Stimulated activated naive CD4-positive, alpha-beta T cell (primary cell): ENCODE measurements at places on chromosomes 12 and 14.

DNA sequence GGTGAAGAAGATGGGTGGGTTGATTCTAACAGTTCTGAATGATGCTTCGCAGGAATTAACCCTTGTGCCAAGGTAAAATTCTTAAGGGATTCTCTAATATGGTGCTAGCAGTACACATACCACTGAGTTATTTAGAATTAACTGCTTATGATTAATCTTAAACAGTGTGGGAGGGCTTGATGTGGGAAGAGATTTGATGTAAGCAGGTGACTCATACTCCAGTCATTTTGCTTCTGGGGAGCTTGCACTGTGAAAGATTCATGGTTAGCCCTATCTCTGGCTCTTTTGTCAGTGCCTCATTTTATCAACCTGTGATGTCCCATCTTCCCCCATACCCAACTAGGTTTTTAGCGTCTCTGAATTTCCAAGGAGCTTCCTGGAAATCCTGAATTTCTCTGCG is 83.8 kb downstream of the NRXN3 start:
- DNase-seq: no peak

DNA sequence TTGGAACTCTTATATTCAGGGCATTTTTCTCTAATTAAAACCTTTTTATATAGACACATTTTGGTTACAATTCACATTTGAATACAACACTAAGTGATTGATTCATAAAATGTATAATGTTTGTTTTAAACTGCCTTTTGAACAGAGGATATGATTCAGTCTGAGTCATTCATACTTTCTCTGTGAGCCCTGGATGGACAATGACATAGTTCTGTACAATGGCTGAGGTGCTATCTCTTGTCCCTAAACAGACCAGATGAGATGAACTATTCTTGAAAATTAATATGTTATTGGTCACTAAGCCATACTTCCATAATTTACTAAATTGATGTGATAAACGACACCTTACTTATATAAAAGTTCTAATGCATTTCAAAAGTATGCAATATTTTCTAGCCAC is 199.7 kb upstream of the ATXN7L3B start:
- no peak for DNase-seq

DNA sequence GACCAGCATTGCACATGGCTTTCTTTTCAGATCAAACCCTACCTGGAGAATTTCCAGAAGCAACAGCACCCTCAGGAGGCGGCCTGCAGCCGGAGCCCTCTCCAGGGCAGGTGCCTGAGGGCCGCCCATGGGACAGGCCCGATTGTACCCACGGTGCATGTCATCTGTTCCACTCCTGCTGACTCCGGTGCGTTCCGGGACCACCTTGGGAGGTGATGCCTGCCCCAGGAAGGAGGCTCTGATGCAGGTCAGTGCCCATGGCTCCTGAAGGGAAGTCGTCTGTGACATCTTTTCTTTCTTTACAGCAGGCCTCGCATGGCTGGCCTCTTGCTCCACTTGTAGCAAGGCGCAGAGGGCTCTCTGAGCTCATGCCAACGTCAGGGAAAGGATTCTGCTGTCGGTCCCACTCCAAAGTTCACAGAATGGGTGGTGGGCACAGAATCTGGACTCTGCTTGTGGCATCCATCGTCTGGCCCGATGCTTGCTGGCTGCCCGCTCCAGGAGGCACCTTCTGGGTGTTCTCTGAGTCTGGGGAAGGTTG is 160.7 kb upstream of the RTL1 start:
- no peak for DNase-seq

GRCh38 chr12:95328708-95329107 is 111.1 kb downstream of the VEZT start:
- DNase-seq: no peak

DNA sequence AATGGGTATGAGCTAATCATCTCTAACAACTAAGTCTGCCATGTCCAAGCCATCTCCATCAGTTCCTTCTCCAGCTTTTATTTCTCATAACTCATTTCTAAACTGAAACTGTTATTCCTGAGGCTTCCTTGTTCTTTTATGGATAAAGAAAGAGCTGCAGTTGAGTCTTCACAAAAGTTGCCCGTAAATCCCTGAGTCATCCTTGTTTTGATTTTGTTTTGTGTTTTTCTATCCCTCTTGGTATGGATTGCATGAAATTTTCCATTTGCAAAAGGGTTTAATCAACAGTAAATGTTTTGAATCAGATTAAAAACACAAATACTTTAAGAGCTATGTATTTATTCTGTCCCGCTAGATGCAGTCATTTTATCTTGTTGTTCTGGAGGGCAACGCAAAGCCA is 290.6 kb downstream of the EGLN3 start:
- no peak for DNase-seq

- no peak for DNase-seq
Measured at GRCh38 chr12:2624543-2625288, 170.1 kb upstream of the FKBP4 start.

DNA sequence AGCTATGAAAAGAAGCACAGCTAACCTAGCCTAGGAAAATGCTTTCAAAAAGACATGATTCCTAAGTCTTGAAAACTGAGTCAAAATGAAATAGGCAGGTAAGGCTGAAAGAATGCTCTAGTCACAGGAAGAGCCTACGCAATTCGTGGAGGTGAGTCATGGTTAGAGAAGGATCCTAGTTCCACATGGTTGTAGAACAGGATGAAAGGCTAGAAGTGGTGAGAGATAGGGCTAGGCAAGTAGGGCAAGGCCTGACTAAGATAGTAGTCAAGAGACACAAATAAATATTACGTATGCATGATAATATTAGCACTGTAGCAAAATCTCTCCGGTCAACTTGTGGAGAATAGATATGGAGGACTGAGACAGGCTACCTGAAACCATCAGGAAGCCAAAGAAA is 47.2 kb downstream of the PLCZ1 start:
- DNase-seq: no peak

DNA sequence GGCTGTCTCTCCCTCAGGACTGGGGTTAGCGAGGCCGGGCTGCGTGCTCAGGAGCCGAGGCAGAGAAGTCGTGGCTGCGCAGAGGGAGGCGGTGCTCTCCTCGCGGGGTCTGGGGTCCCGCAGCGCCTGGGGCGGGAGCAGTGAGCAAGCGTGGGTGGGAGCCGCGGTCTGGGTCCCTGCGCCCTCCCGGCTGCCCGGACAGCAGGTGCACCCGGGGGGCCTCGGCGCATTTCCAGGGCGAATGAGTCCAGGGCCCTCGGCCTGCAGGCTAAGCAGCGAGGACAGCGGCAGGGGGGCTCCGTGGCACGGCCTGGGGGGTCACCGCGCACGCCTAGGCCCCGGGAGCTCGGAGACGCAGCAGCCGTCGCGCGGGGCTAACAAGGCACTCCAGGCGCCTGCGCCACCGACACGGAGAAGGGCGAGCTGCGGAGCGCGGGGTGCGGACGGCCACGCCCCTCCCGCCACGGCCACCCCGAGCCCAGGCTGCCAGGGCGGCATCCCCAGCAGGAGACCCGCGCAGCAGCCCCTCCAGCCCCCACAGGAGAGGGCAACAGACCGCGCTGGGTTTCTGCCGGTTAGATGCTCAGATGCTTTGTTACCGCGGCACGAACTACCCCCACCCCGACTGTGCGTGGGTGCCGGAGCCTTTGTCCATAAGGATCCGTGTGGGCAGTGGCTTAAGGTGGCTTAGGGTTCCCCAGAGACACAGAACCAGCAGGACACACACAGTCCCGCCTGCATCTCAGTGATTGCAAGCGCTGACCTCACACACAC is 117.7 kb upstream of the C14orf180 start:
- no peak for DNase-seq

GRCh38 chr12:111788178-111788654 is 21.5 kb downstream of the ALDH2 start:
- DNase-seq: no peak

- no peak for DNase-seq
Measured at GRCh38 chr14:99100497-99101270, 171.3 kb downstream of the BCL11B start.

DNA sequence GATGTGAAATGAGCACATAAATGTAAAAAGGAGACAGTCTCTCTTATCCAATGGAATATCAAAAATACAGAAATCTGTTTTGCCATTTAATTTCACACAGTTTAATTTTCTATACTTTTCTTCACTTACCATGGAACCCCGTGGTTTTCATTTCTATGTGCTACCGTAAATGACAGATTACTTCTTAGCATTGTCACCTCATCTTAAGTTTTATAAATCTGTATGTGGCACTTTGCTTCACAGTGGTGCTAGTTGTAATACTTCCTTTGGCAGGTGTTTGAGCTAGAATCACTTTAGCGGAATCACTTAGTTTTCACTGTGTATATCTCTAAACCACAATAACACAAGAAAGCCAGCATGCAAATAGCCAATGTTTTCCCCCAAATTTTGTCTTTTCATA is 781.9 kb upstream of the MGAT4C start:
- DNase-seq: no peak

GRCh38 chr12:115421350-115421749 is 737.4 kb upstream of the TBX3 start:
- no peak for DNase-seq

DNA sequence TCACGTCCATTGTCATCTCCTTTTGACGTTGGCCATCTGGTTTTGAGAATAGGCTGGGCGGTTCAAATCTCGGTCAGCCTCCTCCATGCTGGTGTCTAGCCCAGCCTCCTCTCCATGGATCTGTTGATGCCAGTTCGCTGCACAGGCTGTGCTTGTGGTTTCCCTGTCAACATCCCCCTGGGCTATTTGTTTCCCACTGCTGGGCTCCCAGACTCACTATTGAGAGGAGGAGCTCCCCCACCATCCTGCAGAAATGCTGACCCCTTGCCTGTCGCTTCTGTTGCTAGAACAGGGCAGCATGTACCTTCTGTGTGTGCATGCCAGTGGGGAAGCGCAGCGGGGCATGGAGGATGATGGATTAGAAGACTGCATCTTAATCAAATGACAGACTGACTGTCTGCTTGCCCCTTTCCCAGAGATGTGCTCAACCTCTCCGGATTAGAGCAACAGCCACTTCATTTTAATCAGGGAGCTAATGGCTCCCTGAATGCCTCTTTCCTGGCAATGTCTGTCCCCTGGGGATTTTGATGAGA is 170.5 kb downstream of the TSPAN9 start:
- DNase-seq: no peak

GRCh38 chr14:42045383-42045782 is 438.7 kb downstream of the LRFN5 start:
- no peak for DNase-seq

GRCh38 chr14:61188978-61189808 is 91.9 kb downstream of the TMEM30B start:
- peak; percentile 3 for DNase-seq

DNA sequence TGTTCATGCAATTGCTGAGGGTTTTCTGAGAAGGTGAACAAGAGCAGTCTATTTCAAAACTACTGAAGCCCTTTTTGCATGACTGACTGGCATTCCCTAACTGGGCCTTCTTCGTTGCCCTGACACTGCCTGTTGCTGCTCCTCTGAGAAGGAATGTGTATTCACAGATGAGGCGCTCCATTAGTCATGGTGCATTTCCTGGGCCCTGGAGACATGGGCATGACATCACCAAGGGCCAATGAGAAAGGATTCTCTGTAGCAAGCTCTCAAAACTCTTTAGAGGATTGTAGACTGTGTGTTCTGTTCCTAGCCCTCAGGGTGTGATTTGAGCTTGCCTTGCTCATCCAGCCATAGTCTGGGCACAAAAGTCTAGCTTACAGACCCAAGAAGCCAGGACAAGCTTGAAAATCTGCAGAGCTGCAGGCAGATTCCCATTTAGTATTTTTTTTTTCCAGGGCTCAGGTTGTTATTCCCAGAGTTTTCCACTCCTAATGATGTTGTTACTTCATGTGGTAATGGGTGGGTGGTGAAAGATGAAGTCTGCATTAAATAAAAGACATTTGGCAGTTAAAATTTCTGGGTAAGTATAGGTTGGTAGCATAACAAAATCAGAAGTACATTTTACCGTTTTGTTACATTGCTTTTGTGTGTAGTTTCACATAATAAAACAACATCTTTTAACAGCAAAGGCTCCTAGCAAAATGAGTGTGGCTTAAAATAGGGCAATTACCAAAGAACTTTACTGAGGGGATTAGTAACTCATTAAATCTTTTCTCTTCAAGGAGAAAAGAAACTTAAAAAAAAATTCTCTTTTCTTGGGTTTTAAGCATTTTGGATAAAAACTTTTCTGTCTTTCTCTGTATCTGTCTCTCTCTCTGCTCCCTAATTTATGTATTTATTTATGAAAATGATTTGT is 318.4 kb downstream of the RAD51B start:
- no peak for DNase-seq

DNA sequence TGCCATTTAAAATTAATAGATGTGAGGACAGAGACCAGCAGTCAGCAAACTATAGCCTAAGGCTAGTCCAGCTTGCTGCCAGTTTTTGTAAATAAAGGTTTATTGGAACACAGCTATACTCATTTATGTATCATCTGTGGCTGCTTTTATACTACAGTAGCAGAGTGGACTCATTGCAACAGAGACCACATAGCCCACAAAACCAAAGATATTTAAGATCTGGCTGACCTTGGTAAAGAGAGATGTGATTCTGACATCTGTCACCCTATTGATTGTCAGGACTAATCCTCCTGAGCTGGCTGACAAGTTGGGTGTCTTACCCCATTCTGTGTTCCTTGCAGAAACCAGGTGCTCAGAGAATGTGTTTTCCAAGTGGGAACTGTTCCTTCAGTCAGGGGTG is 99.9 kb downstream of the BEGAIN start:
- DNase-seq: no peak

DNA sequence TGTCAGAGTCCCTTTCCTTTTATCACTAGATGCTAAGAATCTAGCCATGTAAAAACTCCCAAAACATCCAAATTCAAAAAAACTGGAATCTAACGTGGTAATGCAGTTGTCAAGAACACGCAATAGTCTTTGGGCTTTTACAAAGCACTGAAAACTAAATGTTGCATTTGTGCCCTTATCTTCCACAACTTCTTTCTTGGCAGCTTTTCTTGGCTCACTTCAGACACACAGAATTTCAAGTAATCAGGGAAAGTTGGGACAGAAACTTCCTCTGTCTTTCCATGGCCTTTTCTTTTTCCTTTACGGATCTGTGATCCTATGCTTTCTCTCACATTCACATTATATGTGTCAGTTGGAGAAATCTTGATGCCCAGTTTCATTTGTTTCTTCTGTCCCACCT is 136.0 kb downstream of the CRADD start:
- DNase-seq: no peak

DNA sequence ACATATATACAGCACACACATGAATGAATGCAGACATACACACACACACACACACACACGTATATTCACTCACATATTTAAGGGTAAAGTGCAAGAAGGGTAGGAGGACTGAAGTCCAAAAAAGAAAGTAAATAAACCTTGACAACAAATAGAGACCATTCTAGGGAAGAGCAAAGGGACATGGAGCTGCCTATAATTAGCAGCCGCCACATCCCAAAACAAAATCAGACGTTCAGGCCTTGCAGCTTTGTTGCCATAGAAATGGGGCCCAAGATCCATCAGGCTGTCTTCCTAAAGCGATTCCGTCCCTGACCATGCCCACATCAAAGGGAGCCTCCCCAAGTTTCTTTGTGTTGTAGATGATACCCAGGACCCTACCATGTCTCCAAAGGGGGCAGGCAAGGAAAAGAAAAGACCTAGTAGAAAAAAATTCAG is 703.5 kb upstream of the TBX3 start:
- no peak for DNase-seq
